Motor neuron (in vitro differentiated cells): ENCODE measurements at places on chromosomes 16 and 17.

DNA sequence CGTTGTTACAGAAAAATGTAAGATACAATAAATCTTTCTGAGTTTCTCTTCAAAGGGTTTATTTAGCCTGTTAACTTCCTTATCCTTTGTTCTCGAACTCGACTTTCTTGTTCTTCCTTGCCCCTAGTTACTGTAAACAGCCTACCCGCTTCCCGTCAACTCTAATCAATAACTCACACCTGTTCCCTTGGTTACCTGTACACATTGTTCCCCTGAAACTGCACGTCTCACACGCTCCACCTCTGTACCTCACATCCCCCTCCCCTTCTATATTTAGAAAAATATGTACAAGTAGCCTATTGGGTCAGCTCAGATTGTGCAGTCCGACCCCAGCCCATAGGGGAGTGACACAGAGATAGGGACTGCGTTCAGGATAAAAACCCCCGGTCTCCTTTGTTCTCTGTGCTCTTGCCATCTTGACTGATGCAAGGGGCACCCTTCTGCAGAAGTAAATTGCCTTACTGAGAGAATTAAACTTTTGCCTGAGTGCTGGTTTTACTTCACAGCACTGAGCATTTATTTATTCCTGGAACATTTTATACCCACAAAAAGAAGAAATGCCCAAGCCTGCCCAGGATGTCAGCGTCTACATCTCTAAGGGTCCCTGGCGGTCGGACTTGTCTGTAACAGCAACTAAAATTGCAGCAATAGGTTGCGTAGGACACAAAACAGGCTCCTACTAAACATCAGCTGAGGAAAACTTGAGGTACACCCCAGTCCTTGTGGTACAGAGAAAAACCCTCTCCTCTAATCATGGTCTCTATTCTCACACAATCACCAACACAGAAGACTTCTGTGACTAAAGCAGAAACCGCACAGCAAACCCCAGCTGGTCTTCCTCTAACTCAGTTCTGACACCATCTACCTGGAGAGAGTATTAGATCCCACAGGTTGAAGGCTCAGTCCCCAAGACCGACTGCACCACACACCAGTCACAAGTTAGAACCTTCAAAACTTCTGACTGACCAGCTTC, 11.3 kb downstream of the WDR45B start:
- no peak for ATAC-seq

DNA sequence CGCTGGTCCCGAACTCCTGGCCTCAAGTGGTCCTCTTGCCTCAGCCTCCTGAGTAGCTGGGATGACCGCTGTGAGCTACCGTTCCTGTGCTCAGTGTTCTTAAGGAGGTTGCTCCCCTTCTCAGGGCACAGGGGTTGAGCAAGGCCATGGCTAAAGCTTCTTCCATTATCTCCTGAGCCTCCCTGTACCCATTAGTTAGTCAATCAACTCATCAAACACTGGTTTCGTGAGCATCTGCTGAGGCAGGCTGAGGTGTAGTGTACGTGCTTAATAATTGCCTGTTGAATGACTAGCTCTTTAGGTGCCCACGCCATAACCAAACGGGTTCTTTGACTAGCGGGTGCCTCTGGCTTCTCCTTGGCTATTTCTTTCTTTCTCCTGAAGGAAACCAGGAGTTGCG, 11.7 kb downstream of the SGCA start:
- ATAC-seq, result no peak

GRCh38 chr16:13557418-13557817, 362.5 kb upstream of the ERCC4 start:
- ATAC-seq, result peak; percentile 16

DNA sequence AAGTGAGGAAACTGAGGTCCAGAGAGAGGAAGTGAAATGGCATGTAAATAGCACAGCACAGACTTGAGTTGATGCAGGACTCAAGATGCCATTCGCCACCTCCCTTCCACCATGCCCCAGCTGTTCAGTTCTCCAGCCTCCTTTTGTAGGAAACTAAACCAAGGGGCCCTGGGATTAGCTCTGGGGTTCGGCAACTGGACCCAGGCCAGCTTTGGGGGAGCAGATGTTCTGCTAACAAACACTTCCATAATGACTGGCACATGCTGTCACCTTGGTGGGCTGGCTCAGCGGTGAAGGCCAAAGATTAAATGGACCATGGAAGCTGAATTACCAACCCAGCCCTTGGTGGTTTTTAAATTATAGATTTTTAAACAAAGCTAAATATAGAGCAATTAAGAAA, 77.0 kb downstream of the IRX6 start:
- ATAC-seq, result no peak

GRCh38 chr17:59376506-59376905, 45.1 kb downstream of the YPEL2 start:
- no peak for ATAC-seq

DNA sequence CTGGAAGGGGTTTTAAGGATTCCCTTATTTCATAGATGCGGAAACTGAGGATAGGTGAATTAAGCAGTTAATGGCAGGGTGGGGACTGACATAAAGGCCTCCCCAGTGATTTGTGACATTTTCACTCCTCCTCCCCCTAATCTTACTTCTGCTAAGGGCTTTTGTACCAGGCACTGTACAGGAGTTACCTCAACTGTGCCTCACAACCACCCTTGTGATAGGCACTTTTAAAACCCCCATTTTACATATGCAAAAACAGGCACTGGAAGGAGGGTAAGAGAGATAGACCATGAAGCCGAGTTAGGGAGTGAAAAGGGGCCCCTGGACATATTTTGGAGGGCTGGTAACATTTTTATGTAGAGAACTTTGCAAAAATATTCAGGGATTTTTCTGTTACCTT, 862 bp upstream of the GDE1 start:
- ATAC-seq, result no peak

GRCh38 chr16:19616241-19616640, 60.7 kb downstream of the VPS35L start:
- ATAC-seq, result no peak

DNA sequence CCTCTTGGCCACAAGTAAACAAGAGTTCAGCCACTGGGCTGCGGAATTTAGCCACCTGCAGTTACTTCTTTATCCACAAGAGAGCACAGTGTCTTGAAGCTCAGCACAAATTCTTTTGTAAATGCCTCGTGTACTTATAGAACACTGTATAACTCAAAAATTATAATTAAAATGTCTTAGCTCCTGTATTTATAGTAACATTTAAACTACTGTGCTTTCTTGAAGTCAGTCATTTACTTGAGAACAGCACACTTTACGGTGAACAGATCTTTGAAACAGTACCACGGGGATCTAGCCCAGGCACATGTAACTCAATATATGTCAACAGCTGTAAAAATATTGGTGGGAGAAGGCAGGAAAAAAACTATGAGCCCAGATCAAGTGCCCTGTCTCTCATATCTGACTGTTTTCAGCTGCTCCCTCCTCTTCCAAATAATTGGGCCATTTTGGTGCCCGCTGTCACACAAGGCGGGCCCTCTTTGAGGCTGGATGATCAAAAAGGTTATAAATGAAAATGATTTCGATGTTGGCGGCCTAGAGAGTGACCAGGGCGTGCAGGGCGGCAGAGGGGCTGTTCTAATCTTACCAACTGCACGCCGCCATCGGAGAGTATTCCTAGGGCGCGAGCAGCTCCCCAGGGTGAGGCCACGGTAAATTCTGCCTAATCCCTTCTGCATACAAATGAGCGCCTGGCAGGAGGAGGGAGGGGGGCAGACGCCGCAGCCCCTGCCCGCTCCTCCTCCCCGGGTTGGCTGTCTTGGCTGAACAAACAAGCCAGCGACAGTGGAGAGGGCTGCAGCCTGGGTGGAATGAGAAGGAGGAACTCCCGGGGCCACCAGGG, 183.2 kb downstream of the C16orf78 start:
- peak; percentile 83 for ATAC-seq

- ATAC-seq, result no peak
Observed at GRCh38 chr17:72126575-72127486, 6.0 kb downstream of the SOX9 start.

DNA sequence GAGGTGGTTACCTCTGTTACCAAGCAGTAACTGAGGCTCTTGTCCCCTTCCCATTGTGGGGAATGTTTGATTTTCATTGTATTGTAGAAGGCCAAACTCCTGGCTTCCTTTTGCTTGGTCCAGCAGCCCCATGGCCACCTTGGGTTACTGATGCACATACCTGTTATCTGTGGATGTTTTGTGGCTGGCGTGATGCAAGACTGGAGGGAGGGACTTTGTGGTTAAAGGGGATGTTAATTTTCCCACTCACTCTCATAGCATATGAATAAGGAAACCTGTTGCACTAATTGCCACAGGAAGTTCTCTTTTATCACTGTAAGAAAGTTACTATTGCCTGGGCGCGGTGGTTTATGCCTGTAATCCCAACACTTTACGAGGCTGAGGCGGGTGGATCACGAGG, 168.6 kb upstream of the HS3ST4 start:
- ATAC-seq, result no peak

GRCh38 chr16:73233329-73233765, 185.4 kb upstream of the ZFHX3 start:
- no peak for ATAC-seq

GRCh38 chr17:40177275-40177874, at the start of gene RAPGEFL1:
TSS of gene RAPGEFL1 (plus strand) at chr17:40177470. CDS start at chr17:40177862, 392 bp downstream.
- peak; percentile 58 for ATAC-seq

GRCh38 chr17:58086953-58087352, 3.7 kb downstream of the DYNLL2 start:
- ATAC-seq, result no peak

DNA sequence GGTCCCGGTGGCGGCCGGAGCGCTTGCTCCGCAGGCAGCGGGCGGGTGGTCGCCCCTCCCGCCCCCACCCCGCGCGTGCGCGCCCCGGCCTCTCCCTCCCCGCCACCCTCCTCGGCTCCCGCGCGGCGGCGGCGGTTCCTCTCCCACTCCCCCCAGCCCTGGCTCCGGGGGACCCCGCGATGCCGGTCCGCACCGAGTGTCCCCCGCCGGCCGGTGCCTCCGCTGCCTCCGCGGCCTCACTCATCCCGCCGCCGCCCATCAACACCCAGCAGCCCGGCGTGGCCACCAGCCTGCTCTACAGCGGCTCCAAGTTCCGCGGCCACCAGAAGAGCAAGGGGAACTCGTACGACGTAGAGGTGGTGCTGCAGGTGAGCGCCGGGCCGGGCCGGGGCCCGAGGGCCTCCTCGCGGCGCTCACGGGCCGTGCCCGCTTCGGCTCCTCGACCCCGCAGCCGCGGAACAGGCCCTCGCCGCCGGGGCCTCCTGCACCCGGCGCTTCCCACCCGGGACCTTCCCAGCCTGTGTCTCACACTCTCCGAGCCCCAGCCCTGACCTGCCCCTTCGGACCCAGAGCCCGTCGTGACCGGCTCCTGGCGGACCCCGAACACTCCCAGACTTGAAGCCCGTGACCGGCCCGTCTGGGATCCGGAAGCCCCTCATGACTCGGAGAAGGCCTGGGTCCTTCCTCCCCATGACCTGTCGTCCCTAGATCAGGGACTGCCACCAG, 490 bp downstream of the GID4 start:
- ATAC-seq, result peak; percentile 3
